Stimulated activated CD8-positive, alpha-beta memory T cell treated with anti-CD3 and anti-CD28 coated beads, Interleukin-7, amount 100 ng/mL, for 1 hour (primary cell): ENCODE measurements at places on chromosomes 1 and 21.

DNA sequence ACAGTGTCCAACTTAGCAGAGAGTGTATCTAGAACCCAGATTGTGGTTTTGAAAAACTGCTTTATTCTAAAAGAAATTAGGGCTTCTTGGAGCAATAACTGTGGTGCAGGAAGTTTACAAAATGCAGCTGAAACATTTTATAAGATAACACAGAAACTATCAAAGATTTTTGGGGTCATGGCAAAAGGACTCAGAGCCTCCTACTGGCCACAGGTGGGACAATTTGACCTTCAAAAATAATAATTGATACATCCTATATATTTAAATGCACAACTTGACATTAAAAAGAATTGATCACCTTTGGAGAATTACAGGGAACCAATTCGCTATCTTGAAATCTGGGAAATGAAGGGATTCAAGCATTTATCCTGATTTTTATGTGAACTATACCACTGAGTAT, 235.2 kb downstream of the RPS6KC1 start:
- DNase-seq: no peak

DNA sequence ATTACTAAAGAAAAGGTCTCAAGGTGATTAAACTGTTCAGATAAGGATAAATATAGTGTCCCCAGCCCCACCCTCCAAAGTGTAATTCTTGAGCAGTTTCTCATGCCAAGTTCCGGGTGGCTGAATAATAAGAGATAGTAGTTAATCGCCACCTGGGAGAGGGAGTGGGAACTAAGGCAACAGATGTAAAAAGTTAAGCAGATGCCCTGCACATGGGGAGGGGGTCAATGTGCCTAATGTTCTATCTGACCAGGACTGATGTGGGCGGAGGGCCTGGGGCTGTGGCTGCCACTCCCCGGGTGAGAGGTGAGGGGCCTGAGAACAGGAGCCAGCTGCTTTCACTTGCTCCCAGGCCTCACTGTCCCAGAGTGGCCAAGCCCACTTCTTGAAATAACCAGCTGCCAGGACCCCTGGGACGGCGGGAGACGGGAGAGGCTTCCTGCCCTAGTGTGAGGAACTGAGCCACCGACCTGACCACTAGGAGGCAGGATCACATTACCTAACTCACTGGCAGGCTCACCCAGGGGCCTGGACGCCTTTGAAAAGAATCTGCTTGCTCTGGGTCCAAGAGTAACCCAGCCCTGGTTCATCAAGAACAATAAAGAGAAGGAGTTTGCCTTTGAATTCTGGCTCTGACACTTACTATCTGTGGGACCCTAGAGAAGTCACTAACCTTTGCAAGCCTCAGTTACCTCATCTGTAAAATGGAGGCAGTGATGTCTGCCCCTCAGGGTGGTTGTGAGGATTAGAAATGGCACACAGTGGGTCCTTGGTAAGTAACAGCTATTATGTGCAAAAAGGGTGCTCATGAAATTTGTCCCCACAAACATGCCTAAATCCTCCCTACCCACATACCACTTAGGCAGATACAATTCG, 179.2 kb downstream of the ATG4C start:
- DNase-seq: no peak

- no peak for DNase-seq
Measured at GRCh38 chr1:68585351-68585750, 88.5 kb upstream of the DEPDC1 start.

DNA sequence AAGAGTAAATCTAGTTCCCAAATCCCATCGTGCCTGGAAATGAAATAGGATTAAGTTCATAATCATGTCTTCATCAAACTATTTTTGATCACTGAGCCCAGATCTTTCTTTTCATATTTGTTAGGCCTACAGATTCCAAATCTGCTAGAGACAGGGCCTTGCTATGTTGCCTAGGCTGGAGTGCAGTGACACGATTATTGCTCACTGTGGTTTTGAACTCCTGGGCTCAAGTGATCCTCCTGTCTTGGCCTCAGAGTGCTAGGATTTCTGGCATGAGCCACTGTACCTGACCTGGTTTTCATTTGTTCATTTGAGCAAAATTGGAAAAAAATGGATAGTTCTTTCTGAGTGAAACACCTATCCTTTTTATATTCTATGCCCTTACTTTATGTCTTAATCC, 28.0 kb upstream of the DIPK1A start:
- DNase-seq: no peak

- DNase-seq: no peak
Measured at GRCh38 chr1:28233264-28233606, 406 bp upstream of the DNAJC8 start.
